ENCODE measurements at places on chromosomes 1 and 21. TPM values are rescaled to one million over a fixed set of nuclear protein-coding genes. Genes with fewer than 3 reads are reported as not detected.

Gene CCDC185
- total RNA-seq: not detected

Gene C8B
- total RNA-seq: not detected

Gene NTRK1
- 4.9 TPM for total RNA-seq

Gene AQP10
- total RNA-seq: not detected

Gene RGS7
- 0.33 TPM for total RNA-seq

Gene TRIM58
- 2.1 TPM for total RNA-seq

Gene ILDR2
- 7.1 TPM for total RNA-seq

Gene S100A3
- total RNA-seq: 1.6 TPM

Gene BTG2
- total RNA-seq: 195 TPM

Gene SYTL1
- total RNA-seq: 0.54 TPM

Gene FCRL1
- not detected for total RNA-seq

GRCh38 chr21:44996983-44997936, 57.4 kb downstream of the SLX9 start:
- DNase-seq: peak; percentile 64

GRCh38 chr1:53416269-53416813, 42.9 kb upstream of the DMRTB1 start:
- DNase-seq: no peak

- no peak for DNase-seq
These were observed 944.5 kb downstream of the KCNT2 start for GRCh38 chr1:195663549-195664280.

- DNase-seq: no peak
These were observed 76.3 kb downstream of the TOMM20 start for GRCh38 chr1:235052067-235053008.

GRCh38 chr1:180213401-180214170, 16.5 kb upstream of the LHX4 start:
- peak; percentile 58 for DNase-seq

DNA sequence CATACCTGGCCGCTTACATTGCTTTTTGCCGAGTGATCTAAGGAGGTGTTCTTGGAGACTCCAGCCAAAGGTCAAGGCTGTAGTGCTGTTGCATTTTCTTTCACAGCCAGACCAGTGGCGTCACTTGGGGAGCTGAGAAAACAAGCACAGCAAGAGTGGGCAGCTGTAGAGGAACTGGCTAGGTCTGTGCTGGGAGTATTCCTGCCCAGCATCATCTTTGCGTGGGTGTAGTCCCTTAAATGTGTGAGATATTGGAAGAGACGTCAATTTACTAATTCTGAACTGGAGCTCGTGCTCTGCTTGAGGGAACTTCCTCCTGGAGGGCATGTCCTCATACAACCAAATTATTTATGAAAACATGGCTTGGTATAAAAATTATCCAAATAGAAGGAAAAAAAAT, 10.2 kb downstream of the UBIAD1 start:
- DNase-seq: no peak

DNA sequence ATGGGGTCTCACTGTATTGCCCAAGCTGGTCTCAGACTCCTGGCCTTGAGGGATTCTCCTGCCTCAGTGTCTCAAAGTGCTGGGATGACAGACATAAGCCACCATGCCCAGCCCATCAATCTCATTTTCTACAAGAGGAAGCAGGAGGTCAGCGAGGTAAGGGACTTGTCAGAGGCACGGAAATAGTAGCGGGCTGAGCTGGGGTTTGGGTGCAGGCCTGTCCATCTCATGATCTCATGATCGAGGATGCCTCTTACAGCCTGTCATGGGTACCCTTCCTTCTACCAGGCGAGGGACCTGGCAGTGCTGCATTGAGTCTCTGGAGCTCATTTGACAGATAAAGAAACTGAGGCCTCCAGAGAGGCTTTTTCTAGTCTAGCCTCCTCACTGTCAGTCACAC, 28.5 kb upstream of the SCCPDH start:
- no peak for DNase-seq

- peak; percentile 48 for DNase-seq
These were observed 3.2 kb upstream of the CELSR2 start for GRCh38 chr1:109246141-109246551.

DNA sequence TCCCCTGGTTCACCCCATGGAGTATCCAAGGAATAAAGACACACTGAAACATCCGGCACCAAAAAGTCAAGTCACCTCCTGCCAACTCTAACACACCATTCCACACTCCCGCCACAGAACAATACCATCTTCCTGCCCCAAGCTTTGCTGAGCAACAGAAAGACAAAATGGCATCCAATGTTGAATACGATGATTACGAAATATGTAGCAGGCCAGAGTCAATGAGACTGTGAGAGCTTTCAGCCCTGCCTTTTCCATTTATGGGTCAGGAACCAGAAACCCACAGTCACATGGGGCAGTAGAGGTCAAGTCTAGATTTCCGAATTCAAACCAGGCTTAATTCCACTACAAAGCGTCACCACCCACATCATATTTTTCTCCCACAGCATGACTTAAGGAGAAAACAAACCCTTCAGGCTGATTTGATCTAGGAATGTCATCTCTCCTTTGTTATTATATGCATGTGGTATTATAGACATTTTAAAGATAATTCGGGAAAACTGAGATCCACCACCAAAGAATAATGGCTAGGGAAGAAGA, 249.8 kb downstream of the SETD4 start:
- no peak for DNase-seq

DNA sequence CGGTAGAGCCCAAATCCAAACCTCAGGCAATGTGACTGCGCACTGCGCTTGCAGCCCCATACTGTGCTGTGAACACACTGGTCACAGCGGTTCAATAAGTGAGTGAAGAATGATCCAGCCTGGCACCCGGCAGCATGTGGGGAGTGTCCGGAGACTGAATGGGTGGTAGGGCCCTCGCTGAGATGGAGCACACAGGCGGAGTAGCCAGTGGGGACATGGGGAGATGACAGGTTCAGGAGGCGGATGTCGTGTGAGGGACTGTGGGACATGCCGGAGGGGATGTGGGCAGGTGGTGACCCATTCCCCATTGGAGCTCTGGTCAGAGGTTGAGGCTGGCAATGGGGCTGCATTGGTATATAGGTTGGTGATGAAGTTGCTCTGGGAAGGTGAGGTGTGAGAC, 5.6 kb downstream of the SRARP start:
- DNase-seq: no peak

DNA sequence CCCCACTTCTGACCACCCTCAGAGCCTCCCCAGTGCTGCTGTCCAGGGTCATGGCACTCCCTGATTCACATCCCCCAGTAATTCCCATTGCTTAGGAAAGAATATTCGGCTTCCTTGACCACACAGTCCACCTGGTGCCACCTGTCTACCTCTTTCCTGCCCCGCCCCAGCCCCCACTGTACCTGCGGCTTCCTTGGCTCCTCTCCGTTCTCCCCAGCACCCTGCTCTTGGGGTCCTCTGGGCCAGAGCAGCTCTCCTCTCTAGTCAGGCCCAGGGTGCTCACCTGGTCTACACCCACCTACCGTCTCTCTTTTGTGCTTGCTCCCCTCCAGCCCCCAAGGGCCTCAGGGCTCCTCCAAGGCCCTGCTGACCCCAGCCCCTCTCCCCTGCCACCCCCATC, 142.6 kb downstream of the PEX14 start:
- DNase-seq: no peak

GRCh38 chr1:201302163-201303152, 19.2 kb downstream of the PKP1 start:
- DNase-seq: no peak

DNA sequence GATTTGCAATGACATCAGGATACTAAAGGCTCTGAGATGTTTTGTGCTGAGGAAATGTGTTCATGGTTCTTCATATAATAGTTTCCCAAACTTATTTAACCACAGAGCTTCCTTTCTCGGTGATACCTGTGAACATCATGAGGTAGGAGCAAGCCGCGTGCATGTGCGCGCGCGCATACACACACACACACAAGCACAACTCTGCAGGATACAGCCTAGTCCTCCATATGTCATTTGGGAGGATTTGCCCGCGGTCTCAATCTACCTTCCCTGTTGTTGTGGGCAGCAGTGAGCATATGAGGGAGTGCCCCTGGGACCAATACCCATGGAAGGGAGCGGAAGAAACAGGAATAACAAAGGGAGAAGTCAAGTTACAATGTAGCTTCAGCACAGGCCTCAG, 12.2 kb upstream of the TTC4 start:
- DNase-seq: no peak

DNA sequence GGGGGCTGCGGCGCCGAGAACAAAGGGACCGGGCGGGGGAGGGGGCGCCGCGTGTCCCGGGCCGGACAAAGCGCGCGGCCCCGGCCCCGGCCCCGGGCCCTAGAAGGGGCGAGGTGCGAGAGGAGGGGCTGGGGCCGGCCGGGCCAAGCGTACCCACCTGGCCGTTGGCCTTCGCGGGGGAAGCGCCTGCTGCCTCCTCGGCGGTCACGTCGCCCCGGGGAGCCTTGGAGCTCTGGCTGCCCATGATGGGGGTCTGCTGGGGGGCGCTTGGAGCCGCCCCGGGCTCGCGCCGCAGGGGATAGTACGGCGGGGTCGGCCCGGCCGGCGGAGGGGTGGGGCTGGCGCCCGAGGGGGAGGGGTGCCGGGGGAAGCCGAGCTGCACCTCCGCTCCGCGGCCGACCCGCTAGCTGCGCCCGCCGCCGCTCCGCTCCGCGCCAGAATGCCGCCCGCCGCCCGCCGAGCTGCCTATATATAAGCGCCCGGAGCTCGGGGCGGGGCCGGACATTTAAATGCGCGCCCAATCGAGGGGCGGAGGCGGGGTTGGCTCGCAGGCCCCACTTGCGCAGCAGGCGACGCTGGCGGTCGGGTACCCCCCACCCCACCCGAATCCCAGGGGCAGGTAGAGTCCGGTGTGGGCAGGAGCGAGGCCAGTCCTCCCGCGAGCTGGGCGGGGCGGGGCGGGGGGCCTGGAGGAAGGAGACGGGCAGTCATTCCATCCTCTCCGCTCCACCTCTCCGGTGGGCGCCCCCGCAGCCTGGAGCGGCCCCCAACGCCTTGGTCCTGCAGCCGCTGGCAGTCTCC, at the start of gene MARCKSL1:
Gene MARCKSL1, minus strand, starts transcription at position 444 of the 801 bp plus-strand sequence. Its CDS starts 200 bp downstream, at position 244.
- peak; percentile 91 for DNase-seq

DNA sequence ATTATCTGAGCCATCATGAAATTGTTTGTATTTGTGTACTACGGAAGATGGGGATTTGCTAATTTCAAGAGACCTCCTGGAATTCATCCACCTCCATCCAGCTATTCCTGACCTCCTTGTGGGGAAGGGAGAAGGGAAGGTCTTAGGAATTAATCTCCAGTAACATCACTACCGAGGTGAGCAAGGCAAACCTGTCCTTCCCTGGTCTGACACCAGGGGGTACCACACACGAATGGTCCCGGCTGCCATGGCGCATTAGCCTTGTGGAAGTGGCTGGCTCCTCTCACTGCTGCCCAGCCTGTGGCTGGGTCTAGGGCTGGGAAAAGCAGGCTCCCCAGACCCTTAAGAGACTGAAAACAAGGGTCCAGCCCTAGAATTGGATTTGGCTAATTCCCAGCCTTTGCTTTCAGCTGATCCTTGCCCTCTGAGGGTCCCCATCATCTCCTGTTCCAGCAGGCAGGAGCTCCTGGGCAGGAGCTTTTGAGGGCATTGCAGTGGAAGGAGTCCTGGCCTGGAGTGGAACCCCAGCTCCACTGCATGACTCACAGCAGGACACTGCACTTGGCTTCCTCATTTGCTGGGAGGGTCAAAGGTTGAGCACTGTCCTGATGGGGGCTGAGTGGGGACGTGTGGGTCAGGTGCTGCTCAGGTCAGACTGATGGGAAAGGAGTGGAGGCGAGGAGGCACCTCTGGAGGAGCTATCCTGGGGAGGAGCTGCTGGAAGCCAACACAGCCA, 34.8 kb downstream of the RIMS3 start:
- DNase-seq: no peak

DNA sequence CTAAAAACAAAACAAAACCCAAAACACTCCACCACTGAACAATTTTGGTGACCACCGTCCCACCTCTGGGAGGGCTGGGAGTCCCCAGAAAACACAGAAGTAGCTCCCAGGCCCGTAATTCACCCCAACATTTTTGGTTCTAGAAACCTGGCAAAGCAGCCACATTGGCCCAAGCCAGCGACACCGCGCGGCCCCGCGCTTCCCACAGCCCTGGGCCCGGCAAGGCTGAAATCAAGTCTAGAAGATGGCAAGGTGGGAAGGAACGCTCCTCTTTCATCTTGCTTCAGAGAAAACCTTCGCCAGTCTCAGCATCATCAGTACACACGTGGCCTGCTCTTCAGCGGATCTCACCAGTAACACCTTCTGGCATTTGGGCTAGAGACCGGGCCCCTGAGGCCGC, 35.9 kb upstream of the NID1 start:
- no peak for DNase-seq

DNA sequence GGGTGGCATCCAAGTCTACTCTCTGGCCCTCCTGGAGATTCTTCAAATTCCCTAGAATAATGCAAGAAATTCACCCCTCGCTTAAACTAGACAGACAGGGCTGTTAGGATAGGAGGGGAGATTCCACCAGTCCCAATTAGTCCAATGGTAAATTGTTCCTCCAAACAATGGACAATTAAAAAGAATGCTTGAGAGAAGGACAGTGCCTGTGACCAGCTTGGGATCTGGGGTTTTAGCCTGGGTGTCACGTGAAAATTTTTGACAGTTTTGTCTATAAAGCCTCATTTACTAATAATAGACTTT, 177.7 kb upstream of the RAB4A start:
- DNase-seq: no peak

- DNase-seq: no peak
These were observed 347.4 kb downstream of the KCNH1 start for GRCh38 chr1:210786546-210786945.

DNA sequence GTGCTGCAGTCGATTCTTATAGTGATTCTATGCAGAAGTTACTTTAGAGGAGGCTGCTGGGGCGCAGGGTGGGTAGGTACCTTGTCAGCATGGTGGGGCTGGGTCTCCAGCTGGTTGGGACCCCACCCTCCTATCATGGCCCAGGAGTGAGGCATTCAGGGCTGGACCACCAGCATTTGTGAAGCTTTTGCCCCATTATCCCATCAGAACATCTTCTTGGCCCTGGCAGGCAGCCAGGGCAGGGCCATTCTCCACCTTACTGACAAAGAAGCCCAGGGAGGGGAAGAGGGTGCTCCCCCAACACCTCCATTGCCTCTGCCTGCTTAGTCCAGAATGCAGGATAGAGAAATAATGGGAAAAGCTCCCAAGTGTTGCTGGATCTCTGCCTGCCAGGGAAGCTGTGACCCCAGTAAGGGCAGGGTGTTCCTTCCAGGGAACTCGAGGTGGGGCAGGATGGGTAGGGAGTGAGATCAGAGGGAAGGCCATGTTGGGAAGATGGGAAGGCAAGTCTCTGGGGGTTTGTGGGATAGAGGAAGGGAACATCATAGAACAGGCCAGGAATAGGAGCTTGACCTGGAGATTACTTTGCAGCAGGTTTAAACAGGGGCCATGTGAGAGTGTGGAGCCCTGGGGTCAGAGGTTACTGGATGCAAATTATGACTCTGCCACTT, 16.2 kb upstream of the SLC2A1 start:
- no peak for DNase-seq

DNA sequence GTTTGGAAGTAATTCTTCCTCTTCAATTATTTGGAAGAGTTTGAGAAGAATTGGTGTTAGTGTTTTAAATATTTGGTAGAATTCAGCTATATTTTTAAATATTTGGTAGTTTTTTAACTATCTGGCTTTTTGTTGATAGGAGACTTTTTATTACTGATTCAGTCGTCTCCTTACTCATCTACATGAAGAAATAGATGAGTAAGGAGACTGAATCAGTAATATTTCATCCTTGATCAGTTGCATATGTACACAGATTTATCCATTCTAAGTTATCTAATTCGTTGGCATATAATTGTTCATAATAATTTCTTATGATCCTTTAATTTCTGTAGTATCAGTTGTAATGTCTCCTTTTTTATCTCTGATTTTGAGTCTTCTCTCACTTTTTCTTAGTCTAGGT, 224.1 kb downstream of the GPR52 start:
- no peak for DNase-seq
